ENCODE measurements at places on chromosomes 7 and 10.

- DNase-seq = peak; percentile 76
Measured at GRCh38 chr10:132311338-132311939, 3.7 kb upstream of the STK32C start.

GRCh38 chr10:126663880-126664279, 6.6 kb downstream of the C10orf90 start:
- DNase-seq = no peak

DNA sequence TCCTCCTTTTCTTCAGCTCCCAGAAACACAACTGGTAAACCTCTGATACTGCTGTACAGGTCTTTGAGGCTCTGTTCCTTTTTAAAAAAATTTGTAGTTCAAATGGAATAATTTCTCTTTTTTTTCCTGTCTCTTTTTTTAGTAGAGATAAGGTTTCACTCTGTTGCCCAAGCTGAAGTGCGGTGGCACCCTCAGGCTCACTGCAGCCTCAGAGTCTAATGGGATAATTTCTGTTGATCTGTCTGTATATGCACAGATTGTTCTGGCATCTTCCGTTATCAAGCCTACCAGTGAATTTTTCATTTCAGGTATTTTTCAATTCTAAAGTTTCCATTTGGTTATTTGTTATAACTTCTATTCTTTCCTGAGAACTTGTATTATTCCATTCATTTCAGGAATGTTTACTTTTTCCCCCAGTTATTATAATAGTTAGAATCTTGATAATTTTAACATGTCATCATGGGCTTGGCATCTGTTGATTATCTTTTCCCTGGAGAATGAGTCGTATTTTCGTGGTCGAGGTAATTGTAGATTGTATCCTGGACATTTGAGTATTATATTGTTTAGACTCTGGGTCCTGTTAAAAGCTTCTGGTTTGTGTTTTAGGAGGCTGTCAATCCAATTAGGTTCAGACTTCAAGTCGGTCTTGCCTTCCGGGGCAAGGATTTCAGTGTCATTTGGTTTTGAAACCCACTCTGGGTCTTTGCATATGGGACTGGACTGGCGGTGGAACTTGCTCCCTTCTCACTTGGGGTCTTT, 24.5 kb downstream of the CRCP start:
- DNase-seq = no peak

GRCh38 chr7:141128506-141128905, 54.6 kb downstream of the TMEM178B start:
- no peak for DNase-seq

DNA sequence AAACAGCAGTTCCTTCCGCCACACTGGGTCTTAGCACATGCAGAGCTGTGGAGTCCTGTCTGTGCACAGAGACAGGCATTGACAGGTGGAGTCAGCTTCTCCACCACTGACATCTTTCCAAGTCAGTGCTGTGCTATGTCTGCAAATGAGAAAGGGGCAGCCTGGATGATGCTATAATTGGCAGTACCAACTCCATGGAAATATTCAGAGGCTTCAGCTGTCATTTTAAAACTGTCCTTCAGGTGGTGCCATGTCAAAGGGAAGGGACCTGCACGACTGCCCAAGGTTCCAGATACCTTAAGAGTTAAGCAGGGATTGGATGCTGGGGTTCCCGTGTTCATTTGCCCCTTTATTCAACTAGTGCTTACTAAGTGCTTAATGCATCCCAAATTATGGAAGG, 258.0 kb upstream of the PRKCQ start:
- DNase-seq = no peak

- peak; percentile 69 for DNase-seq
Measured at GRCh38 chr10:99172128-99172738, 63.4 kb downstream of the HPSE2 start.

DNA sequence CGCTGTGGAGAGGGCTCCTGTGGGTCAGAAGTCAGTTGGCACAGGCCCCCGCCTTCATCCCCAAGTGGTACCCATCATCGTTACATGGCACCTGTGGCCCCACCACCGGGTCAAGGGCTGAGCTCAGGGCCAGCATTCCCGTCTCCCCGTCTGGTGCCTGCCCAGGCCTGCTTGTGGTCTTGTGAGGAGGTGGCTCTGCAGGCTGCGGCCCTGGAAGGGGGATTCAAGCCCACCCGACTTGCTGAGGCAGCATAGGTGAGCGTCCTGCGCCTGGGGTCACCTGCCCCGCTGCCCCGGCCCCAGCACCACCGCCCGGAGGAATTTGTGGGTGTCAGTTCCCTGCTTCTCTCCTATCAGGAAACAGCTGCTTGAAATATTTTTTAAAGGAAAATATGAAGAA, 53.0 kb upstream of the EN2 start:
- no peak for DNase-seq

DNA sequence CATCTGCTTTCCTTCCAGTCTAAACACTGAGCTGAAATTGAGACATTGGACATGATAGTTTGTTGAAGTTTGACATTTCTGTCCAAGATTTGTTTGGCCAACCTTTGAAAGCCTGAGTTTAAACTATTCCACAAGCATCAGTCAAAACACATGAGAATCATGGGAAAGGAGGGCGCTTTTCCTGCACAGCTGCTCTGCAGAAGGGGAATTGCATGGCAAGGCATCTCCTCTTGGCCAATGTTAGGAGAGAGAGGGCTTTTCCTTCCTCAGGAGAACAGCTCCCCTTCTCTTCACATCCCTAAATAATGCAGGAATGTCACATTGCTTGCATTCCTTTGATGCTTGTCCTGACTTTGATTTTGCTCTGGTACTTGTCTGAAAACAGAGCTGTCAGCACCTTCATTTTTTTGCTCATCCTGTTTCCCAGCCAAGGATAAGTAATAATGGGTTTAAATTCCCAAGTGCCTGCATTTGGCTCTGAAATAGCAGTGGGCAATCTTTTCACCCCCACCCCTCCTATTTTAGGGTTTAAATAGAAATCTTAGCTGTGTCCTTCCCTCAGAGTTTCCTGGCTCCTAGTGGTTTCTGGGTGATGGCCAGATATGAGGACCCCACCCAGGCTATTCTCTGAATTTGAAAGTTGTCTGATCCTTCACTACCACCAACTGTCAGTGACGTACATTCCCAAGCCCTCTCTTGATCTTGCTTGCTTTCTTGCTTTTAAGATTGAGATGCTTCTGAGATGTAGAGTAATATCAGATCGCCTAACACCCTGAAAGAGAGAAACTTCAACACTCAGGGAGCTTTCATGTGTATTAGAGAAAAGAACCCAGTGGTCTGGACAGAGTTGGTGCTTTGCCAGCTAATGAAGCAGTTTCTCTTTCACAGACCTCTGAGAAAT, 75.2 kb upstream of the NPVF start:
- peak; percentile 33 for DNase-seq

- DNase-seq = no peak
Measured at GRCh38 chr7:32047075-32047474, 23.1 kb downstream of the PDE1C start.

DNA sequence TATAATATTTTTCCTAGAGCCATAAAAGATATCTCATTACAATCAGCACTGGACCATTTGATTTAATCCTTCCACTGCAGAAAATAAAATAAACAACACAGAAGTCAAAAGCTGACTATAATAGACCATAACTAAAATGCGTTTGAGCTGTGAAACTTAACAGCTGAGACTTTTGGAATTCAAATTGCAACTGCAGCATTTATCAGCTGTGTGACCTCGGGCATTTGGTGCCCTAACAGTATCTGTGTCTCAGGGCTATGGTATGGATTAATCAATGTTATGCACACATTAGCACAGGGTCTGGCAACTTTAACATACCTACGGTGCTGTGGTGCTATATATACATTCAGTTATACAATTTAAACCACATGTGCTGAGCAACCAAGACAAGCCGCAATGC, 160.1 kb downstream of the COL28A1 start:
- no peak for DNase-seq

- peak; percentile 70 for DNase-seq
Measured at GRCh38 chr7:73833251-73833919, 2.6 kb downstream of the CLDN4 start.

DNA sequence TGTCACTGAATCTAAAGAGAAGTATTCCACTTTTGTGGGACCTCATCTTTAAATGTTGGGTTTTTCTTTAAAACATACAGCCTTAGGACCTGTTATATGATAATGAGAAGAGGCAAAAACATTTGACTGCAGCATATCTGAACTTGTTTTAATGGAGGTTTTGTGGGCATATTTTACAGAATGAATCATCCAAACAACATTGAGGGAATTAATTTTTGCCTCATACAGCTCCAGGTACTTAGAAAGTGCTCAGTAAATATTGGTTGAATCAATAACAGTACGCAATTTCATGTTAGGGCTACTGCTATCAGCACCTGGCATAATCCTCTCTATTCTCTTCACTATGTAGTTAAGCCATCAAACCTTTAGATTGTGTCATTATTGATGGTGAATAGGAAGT, 115.9 kb downstream of the MALRD1 start:
- DNase-seq = no peak

DNA sequence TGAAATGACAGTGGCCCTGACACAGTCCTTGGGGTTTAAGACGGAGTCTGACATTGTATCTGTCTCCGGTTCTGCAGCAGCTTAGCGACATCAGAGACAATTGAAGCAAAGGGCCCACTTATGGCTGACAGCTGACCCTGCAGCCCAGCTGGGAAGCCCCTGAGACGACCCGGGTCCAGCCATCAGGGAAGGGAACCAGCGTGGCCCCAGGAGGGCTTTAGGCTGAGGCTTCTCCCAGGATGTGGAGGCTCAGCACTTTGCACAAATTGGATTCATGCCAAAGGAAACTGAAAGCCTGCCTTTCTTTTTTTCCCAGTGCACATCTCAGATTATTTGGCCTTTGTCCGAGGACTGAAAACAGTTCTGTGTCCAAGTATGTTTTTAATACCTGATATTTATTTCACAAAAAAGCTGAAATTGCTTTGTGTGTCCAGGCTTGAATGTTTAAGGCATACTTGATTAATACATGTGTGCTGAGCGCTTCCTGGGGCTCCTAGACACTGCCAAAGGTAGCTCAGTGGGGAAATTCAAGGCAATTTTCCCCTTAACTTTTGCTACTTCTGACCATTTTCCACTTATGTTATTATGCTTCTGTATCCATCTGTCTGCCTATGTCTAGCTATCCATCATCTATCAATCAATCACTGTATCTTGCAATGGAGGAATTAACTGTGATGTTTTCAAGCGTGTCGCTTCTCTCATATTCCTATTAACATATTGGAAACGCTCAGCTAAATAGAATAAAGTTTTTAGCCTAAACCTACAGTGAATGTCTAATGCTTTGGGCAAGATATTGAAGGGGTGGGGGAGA, 34.8 kb downstream of the KLF6 start:
- no peak for DNase-seq

- DNase-seq = no peak
Measured at GRCh38 chr7:3005257-3005656, 38.4 kb downstream of the CARD11 start.

- DNase-seq = no peak
Measured at GRCh38 chr7:71495828-71496227, 363.9 kb downstream of the GALNT17 start.

DNA sequence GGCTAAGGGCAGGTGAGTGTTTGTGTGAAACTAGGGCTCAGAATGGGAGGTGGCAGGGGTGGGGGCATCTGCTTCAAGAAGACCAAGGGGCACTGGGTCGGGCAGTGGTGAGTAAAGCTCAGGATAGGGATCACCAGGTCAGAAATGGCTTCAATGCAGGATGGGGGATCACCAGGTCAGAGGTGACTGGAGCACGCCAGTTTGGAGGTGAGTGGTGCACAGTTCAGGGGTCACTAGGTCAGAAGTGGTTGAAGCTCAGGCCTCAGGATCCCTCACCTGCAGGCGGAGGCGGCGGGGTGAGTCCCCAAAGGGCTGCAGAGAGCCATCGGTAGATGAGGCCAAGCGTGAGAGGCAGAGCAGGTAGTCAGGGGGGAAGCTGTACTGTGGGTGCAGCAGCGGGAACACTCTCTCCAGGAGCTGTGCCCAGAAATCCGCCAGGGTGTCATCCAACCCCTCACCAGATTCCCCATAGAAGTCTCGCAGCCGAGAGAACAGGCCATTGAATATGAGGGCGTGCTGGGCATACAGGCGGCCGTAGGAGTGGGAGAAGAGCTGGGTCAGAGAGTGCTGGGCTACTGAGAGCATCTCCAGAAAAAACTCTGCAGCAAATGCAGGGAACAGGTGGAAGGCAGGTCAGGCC, 1.8 kb downstream of the GPC2 start:
- peak; percentile 10 for DNase-seq

GRCh38 chr10:26410356-26410755, 27.8 kb upstream of the APBB1IP start:
- DNase-seq = no peak

GRCh38 chr7:102925976-102926782, 13.4 kb downstream of the LRRC17 start:
- DNase-seq = no peak

DNA sequence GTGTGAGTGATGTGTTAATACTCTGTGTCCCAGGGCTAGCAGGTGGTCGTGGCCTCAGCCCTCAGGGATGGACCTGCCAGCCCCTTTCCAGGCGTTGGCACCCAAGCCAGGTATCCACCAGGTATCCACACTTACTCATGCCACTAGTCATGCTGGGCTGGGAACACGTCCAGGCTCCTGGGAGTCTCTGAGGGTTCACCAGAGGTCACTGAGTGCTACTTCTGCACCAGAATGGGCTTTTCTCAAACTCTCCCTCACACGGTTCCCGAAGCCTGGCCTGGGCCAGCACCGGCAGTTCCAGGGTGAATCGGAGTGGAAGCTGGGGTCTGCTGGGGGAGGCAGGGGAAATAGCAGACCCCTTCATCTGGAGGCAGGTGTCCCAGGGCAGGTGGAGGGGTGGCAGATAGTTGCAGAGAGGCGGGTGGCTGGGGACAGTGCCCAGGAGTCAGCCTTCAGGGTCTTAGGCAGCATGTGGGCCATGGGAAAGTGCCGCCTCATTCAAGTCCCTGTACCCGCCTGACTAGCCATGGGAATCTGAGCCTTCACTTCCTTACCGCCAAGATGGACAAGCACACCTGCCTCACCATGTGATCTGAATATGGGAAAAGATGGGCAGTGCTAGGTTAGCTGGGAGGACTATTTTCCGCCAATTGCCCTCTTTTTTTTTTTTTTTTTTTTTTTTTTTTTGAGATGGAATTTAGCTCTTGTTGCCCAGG, 95.5 kb upstream of the GTF2I start:
- DNase-seq = no peak

DNA sequence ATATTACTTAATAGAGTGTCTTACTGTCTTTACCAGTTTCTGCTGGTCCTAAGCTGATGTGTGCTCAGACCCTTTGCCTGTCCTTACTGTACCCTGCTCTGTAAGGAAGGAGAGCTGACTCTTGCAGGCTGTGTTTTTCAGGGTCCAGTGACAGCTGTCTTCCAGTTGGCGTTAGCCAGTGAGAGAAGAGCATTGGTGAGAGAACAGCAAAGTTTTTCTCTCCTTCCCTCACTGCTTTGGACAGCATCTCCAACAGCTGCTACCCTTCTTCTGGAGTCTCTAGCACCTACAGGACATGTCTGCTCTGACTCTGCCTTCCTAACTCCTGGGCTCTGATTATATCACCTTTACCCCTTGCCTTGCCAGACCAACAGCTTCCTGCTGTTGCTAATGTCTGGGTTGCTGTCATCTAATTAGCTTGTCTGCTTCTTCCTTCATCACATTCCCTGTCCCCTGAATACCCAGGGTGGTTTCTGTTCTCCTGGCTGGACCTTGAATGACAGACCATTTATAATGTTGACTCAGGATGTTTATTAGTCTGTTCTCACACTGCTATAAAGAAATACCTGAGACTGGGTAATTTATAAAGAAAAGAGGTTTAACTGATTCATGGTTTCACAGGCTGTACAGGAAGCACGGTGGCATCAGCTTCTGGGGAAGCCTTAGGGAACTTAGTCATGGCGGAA, 23.5 kb upstream of the PANK1 start:
- DNase-seq = no peak

GRCh38 chr10:30459283-30459682, 25.3 kb downstream of the MAP3K8 start:
- no peak for DNase-seq

- no peak for DNase-seq
Measured at GRCh38 chr10:118511711-118512110, 83.7 kb downstream of the PRLHR start.

Data from H7 (cell line).